ENCODE measurements at places on chromosomes 2 and 18.
A peak's percentile ranks its signal among the peaks of the same experiment; 100 is the strongest.

- DNase-seq, result no peak
Observed at GRCh38 chr2:69168950-69169654, 156.1 kb downstream of the ANTXR1 start.

GRCh38 chr2:229350117-229350805, 79.2 kb upstream of the PID1 start:
- no peak for DNase-seq

- no peak for DNase-seq
Observed at GRCh38 chr2:227325839-227326195, 766 bp downstream of the MFF start.

DNA sequence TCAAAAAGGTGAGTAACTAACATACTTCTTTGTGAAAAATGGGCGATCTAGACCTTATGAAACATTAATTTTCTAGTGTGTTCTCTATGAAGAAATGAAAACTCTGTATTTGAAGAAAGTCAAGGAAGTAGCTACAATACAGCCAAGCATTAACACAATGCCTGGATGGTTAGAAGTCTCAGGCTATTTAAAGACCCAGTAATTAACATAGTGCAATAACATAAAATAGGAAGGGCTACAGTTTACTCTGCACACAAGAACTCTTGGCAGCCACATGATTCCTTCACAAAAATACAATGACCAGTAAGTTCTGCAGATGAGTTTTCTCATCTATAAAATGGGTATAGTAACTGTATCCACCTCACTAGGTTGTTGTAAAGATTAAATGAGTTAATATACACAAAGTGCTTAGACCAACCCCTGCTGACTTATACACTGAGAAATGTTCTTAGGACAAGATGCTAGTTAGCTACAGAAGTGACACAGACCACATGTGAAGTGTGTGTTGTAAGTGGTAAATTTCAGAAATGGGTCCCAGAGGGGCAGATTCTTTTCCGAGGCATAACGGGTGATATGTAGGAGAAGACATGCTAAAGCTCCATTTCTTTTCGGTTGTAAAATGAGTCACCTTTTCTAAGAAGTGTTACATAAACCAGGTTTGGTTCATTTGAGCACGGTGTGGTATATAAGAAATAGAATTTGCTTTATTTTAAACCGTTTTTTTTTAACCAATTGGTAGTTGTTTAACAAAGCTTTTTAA, 61.8 kb downstream of the CXCR4 start:
- DNase-seq, result no peak

DNA sequence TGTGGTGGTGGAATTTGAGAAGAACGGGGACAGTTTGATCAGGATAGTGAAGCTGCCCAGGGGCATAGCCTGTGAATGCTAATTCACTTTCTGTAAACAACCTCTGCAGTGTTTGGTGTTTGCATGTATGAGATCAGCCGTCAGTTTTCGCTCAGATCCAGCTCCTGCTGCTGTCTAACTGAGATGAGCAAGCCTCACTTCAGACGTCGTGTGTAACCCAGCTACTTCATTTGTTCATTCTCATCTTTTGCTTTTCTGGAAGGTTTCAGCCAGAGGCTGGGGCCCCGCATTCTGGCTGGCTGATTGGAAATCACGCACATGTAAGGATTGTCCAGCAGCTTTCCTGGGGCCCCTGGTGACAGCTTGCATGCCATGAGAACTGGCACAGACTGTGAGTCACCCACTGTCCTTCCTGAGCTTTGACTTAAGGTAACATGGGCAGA, 48.9 kb downstream of the LDLRAD4 start:
- no peak for DNase-seq

DNA sequence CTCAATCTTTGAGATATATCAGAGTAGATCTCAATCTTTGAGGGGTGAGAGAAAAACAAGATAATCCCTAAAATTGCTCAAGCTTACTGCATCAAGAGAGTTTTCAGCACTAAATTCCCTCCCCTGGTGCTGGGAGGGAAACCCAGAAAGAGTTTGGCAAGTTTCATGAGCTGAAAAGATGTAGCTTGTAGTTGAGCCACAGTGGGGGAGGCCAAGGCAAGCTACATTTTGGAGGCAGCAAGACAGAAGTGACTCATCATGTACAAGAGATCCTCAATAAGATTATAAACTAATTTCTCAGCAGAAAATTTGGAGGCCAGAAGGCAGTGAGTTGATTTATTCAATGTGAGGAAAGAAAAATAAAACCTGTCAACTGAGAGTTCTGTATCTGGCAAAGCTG, 308.2 kb downstream of the PIEZO2 start:
- no peak for DNase-seq

- DNase-seq, result peak; percentile 21
Observed at GRCh38 chr2:105712166-105712915, 32.4 kb upstream of the NCK2 start.

DNA sequence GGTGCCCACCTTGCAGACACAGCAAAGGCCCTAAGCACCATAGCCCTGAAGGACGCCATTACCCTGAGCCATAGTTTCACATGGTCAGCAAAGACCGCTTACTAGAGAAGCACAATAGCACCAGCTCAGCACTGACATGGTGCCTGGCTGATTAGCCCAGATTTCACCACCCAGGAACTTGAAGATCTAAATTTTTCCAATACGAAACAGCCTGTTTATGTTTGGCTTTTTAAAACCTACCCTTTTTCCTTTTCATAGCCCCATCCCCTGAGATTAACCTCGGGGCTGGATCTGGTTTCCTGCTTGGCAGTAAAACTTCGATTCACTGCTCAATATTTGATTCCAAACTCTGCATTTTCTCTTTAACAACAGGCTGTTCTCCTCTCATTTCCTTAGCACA, 158.5 kb upstream of the PID1 start:
- DNase-seq, result no peak

GRCh38 chr2:168056242-168056787, 191.1 kb downstream of the STK39 start:
- DNase-seq, result no peak

DNA sequence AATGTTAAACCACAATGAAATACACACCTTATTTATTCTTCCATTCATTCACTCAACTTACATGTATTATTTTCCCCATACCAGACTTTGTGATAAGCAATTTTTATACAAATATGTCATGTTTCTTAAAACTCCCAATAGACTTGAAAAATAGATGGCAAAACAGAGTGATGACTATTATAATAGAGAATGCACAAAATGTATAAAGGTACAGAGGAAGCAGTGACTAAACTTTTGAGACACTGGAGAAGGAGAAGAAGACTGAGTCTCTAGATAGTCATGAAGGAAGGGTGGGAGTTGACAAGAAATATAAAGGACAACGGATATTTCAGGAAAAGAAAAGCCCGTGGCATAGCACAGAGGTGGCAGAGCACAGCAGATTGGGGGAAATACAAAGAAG, 198.1 kb upstream of the SLC39A10 start:
- no peak for DNase-seq

- DNase-seq, result no peak
Observed at GRCh38 chr2:38077431-38077769, 1.4 kb upstream of the CYP1B1 start.

DNA sequence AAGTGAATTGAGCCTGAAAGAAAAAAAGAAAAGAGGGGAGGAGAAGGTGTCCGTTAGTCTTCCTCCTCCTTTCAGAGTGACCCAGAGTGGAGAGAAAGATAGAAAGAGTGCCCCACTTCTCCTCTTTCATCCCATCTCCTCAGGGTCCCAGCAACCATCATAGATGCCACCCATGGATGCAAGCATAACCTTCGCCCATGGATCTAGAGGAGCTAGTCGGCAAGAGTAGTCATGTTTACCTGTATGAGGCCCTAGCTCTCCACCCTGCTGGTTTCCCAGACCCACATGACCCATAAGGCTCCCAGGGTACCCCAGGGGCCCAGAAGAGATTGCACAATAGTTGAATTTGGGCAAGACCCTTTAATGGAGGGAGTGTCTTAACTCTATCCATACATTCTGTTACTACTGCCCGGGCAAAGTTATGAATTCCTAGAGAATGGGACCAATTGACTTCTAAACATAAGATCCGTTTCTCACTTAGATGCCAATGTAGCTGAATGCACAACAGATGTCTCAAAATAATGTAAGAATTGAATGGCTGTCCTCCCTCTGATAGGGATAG, 56.1 kb upstream of the CDCA7 start:
- DNase-seq, result no peak
